Hepatocyte (in vitro differentiated cells): ENCODE measurements at places on chromosomes 6 and 20.

GRCh38 chr20:54097236-54097529 is 26.8 kb upstream of the BCAS1 start:
- no peak for DNase-seq

GRCh38 chr6:70849348-70850069 is 107.4 kb downstream of the B3GAT2 start:
- peak; percentile 10 for DNase-seq

GRCh38 chr6:131013495-131013894 is 49.5 kb downstream of the EPB41L2 start:
- DNase-seq = no peak

DNA sequence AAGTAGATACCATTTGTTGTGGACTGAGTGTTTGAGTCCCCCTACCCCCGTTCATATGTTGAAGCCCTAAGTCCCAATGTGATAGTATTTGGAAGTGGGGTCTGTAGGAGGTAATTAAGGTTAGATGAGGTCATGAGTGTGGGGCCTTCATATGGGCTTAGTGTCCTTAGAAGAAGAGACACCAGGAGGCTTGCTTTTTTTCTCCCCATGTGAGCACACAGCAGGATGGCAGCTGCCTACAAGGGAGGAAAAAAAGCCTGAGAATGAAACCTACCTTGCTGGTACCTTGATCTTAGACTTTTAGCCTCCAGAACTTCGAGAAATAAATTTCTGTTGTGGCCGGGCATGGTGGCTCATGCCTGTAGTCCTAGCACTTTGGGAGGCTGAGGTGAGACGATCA is 67.9 kb upstream of the TULP4 start:
- DNase-seq = no peak

GRCh38 chr6:154703124-154703523 is 30.1 kb upstream of the SCAF8 start:
- no peak for DNase-seq

GRCh38 chr6:34148631-34149451 is 3.0 kb upstream of the GRM4 start:
- DNase-seq = no peak

DNA sequence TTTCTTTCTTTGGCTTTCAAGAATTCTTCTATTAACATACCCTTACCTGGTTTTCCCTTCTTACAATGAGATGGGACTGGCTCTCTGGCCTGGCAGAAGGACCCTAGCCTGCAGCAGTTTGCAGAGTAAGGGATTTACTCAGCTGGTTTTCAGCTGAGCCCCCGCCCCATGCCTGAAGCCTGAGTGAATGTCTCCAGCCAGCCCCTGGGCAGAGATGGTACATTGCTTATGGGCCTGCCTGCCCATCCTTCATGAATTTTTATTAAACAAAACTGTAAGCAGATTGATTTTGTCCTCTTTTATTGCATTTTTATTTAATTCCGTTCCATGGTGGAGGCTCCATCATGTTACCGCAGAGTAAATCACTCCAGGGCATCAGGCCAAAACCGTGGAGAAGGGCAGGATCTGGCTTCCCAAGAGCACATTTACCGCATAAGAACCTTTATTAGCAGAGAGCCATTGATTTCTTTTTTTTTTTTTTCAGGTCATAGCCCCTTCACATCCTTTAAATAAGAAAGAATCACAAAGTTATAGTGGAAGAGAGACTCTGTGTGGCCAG is 316.2 kb downstream of the DHX35 start:
- DNase-seq = no peak

DNA sequence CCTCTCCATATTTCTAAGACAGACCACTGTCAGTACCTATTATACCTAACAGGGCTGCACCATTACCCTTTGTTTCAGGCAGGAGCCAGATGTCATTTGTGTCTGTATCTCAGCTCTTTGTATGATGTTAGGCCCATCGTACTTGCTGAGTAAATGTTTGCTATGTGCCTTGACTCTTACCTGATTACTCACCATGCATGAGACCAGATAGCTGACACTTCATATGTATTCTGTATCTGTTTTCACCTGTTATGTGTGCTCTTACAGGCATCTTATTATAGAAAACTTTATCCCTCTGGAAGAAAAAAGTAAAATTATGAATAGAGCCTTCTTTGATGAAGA is 31.7 kb upstream of the ASXL1 start:
- peak; percentile 66 for DNase-seq

GRCh38 chr20:63782051-63782471 is 42.5 kb downstream of the SLC2A4RG start:
- no peak for DNase-seq

DNA sequence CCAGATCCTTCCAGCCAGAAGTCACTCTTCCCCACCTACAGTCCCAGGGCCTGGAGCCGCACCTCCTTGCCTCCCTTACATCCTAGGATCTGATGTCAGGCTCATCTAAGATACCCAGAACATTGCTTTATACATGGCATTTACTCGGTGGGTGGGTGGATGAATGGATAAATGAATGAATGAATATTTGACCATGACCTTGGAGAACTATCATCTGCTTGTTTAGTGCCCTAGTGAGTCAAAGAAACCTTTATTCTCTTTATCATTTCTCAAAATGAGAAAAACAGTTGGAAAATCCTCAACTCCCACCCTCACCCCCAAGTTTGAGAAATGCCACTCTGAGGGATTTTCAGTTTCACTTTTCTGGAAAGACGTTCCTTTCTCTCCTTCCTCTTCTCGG is 56.0 kb downstream of the DAAM2 start:
- DNase-seq = no peak

DNA sequence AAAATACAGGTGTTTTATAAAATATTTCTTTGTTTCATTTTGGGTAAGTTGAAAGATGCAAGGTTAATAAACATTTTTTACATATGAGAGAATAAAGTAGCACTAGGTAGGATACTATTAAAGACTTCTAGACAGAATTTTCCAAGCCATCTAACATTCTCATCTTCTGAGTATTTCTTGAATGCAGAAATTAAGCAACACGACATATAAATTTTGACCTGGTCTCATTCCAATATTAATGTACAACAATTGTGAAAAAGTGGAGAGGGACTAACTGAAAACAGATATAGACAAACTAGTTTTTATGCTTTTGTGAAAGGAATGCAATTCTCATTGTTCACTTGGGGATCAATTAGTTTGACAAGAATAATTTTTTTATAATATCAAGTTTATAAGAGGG is 11.5 kb upstream of the FOXO3 start:
- no peak for DNase-seq

DNA sequence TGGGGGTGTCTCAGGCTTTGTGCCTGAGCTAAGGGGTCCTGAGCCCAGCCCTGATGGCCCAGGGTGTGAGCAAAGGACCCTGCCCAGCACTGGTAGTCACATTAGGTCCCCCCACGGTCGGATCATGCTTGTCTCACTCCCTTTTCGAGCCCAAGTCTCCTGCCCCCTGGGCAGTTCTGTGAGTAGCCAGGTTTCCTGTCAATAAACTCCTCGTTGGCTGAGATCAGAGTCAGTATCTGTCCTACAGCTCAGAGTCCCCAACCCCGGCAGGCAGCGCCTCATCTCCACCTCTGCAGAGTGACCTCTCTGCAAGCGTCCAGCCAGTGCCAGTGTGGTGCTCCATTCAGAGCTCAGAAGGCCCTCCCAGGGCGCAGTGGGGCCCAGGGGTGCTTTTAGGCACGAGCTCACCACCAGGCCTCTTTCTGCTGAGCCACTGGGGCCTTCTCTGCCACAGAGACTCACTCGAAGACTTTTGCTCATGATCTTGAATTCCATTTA is 93.7 kb upstream of the PMEPA1 start:
- no peak for DNase-seq

GRCh38 chr6:399785-400534 is 8.4 kb downstream of the IRF4 start:
- no peak for DNase-seq

- no peak for DNase-seq
Measured at GRCh38 chr6:75317503-75318206, 33.1 kb upstream of the TMEM30A start.

DNA sequence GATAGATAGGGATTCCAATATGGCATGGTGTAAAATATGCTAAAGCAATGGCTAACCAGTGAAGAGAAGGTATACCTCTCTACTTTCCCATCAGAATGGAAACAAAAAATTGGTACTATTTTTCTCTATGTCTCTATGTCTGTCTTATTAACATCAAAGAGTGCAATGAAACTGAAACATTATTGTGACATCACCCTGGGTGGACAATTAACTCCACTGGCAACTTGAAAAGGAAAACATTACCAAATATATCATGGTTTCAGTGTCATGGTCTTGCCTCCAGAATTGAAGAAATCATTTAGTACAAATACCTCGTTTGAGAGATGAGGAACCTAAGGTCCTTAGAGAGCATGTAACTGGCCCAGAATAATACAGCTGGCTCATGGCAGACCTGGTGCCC is 1132.5 kb upstream of the MAP3K7 start:
- DNase-seq = no peak

GRCh38 chr6:135329851-135330803 is 149.0 kb downstream of the MYB start:
- no peak for DNase-seq

- no peak for DNase-seq
Measured at GRCh38 chr20:14989535-14990290, 652.3 kb upstream of the FLRT3 start.

- DNase-seq = no peak
Measured at GRCh38 chr20:18524646-18525045, 16.9 kb downstream of the SEC23B start.

DNA sequence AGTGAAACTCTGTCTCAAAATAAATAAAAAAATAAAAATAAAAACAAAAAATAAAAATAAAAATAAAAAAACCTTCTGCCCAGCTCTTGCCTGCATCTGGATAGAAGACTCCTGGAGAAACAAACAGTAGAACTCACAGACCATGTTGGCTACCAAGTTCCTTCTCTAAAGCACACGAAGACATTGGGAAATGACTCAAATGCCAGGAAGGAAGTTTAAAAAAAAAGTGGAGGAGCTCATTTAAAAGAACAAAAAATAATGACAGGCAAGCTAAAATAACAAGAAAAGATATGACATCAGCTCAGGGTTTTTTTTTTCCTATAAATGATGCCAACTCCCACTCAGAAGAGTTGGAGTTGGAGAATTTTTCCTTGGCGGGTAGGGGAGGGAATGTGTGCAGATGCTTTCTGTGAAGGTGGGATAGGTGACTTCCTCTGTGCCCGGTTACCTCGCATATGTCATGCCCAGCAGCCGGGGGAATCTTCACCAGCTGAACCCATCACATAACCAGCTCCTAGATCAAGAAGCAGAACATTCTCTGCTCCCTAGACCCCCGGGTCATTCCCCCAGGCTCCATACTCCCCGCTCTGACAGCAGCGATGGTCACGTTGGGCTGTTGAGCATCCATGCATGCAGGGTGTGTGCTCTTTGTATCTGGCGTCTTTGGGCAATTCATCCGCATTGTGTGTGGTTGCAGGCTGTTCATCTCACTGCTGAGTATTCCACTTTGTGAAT is 17.3 kb upstream of the CD93 start:
- DNase-seq = no peak

GRCh38 chr20:63963348-63963741 is 6.4 kb downstream of the ZNF512B start:
- DNase-seq = no peak

GRCh38 chr6:105587349-105588122 is 184.7 kb upstream of the PREP start:
- DNase-seq = no peak

DNA sequence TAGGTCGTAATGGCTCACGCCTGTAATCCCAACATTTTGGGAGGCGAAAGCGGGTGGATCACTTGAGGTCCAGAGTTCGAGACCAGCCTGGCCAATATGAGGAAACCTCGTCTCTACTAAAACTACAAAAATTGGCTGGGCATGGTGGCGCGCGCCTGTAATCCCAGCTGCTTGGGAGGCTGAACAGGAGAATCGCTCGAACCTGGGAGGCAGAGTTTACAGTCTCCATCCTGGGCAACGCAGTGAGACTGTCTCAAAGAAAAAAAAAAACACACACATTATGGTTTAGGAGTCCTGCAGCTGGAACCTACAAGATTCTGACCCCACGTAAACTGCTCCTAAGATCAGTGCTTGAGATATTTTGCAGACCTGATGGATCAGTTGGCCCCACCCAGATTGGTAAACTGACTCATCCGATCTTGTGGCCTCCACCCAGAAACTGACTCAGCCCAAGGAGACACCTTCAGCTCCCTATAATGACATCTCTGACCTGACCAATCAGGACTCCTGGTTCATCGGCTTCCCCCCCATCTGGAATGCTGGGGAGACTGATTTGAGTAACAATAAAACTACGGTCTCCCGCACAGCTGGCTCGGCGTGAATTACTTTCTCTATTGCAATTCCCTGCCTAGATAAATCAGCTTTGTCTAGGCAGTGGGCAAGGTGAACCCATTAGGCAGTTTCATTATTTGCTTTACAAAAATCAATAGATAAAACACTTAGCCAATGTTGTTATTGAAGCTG is 96.2 kb upstream of the BTN3A2 start:
- peak; percentile 68 for DNase-seq

DNA sequence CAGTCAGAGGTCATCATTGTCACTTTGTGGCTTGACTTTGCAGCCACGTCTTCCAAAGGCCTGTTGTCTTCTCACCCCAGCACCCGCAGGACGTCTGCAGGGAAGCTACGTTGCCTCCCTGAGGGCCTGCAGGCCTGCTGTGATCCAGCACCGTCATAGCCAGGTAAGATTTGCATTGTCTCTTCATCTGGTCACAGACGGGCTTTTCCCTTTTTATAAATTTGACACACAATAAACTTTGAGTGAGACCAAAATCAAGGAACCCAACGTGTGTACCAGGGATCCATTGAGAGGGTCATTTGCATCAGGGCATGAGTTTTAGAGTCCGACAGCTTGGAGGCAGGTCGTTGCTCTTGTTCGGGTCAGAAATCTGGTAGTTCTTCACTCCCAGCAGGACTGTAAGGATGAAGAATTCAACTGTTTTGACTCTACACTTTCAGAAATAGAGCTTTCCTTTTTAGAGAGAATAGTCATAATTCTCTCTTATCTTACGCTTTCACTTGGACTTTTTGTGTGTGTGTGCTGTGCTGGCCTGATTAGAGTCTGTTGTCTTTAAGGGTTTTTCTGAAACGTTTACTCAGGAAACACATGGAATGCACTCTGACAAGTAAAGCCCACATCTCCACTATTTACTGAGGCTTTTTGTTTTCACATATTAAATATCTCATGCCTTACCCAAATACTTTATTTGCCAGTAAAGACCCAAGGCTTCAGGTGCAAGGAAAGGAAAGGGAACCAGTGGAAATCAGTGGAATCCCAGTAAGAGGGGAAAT is 177.2 kb upstream of the TAB2 start:
- DNase-seq = no peak

DNA sequence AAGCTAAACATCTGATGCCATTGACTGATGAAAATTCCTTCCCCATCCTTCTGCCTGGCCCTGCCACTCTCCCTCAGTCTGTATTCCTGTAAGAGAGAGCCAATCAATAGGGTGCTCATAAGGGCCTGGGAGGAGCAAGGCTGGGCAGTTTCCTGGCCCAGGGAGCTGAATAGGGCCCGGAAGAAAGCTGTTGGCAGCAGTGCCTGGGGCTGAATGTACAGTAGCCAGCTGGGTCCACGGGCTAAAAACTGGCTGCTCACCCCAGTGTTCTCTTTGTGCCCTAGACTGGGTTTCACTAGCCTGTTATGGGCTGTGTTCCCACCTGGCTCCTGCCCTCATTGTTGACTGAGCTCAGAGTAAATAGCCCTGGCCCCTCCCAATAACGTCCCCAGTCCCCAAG is 1.7 kb upstream of the WFDC2 start:
- no peak for DNase-seq

- no peak for DNase-seq
Measured at GRCh38 chr6:2192976-2193375, 52.4 kb downstream of the GMDS start.

GRCh38 chr6:916131-916530 is 223.2 kb upstream of the EXOC2 start:
- no peak for DNase-seq
